ENCODE measurements at places on chromosomes 12 and 14. TPM values are rescaled to one million over a fixed set of nuclear protein-coding genes. Genes with fewer than 3 reads are reported as not detected.

GRCh38 chr14:100554082-100554677 is 33.0 kb downstream of the BEGAIN start:
- H3K4me3 ChIP-seq = no peak overlapping the region
- DNase-seq = no peak
- peaks cover 5% of the 10 kb centered on the region for H3K27me3 ChIP-seq
- H3K4me1 ChIP-seq = peaks cover 14% of the 10 kb centered on the region
- H3K27ac ChIP-seq = no peak overlapping the region

The SDSL gene
- polyA plus RNA-seq = 1.7 TPM

DNA sequence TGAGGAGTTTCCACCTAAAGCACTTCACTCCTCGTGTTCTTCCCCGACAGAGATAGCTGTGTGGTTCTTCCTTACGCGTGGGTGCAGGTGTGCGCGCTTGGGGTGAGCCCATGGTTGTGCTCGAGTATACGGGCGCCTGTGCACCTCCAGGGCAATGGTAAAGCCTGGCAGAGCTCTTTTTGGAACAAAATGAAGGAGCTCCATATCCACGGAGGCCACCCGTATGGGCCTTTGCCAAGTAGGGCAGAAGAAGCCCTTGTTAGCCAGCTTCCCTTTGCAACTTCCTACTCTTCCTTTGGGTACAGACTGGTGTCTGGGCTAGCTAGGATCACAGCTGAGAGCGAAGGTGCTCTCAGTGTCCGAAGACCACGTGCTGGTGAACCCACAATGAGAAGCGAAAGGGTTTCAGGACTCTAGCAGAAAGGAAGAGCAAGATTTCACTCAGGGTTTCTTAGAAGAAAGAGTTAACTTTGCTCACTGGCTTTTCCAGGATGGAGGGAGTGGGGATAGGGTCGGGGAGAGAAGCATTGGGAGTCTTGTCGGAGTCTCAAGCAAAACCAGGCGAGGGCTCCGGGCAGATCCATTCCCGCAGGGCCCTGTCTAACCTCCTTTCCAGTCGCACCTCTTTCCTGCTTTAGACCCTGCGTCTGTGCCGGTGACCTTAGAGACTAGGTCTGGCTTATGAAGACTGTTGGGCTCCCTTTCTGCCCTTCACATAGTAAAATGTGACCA is 960 bp upstream of the LRFN5 start:
- no peaks in the 10 kb centered on the region for H3K36me3 ChIP-seq
- no peak overlapping the region for H3K27ac ChIP-seq
- H3K27me3 ChIP-seq = peaks cover 18% of the 10 kb centered on the region
- DNase-seq = no peak
- H3K4me3 ChIP-seq = peak overlapping the region; percentile 75

The PLD4 gene
- polyA plus RNA-seq = 0.06 TPM

The KRT72 gene
- polyA plus RNA-seq = not detected

The BCL11B gene
- polyA plus RNA-seq = 0.63 TPM

The CD69 gene
- polyA plus RNA-seq = not detected

- H3K4me3 ChIP-seq = peak overlapping the region; percentile 52
- peaks cover 50% of the 10 kb centered on the region for H3K27me3 ChIP-seq
- peaks cover 14% of the 10 kb centered on the region for H3K4me1 ChIP-seq
Measured at GRCh38 chr14:90062822-90063539, 1.2 kb downstream of the KCNK13 start.

The KANSL2 gene
- 48.3 TPM for polyA plus RNA-seq

DNA sequence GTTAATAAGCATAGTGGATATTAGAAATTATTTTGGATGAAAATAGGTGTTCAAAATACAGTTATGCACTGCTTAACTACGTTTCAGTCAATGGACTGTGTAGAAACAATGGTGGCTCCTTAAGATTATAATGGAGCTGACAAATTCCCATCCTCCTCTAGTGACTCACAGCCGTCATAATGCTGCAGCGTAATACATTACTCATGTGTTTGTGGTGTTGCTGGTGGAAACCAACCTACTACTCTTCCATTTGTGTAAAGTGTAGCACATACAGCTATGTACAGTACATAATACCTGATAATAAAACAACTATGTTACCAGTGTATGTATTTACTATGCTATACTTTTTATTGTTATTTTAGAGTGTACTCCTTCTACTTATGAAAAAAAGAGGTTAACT is 111.2 kb upstream of the TMCC3 start:
- no peak for DNase-seq
- H3K27me3 ChIP-seq = no peaks in the 10 kb centered on the region
- no peaks in the 10 kb centered on the region for H3K4me1 ChIP-seq

The ITGB7 gene
- polyA plus RNA-seq = 0.25 TPM

DNA sequence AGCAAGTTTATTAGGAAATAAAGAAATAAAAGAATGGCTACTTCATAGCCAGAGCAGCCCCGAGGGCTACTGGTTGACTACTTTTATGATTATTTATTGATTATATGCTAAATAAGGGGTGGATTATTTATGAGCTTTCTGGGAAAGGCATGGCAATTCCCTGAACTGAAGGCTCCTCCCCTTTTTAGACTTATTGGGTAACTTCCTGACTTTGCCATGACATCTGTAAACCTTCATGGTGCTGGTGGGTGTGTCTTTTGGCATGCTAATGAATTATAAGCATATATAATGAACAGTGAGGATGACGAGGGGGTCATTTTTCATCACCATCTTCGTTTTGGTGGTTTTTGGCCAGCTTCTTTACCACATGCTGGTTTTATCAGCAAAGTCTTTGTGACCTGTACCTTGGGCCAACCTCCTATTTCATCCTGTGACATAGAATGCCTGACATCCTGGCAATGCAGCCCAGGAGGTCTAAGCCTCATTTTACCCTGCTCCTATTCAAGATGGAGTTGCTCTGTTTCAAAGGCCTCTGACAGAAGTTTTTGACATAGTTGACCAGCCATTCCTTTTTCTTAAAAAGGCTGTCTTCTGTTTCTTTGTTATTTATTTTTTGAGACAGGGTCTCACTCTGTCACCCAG is 11.1 kb upstream of the PTGES3 start:
- no peak overlapping the region for H3K4me3 ChIP-seq
- H3K36me3 ChIP-seq = no peaks in the 10 kb centered on the region
- no peak for DNase-seq
- no peak overlapping the region for H3K27ac ChIP-seq
- no peaks in the 10 kb centered on the region for H3K27me3 ChIP-seq
- peaks cover 2% of the 10 kb centered on the region for H3K4me1 ChIP-seq

DNA sequence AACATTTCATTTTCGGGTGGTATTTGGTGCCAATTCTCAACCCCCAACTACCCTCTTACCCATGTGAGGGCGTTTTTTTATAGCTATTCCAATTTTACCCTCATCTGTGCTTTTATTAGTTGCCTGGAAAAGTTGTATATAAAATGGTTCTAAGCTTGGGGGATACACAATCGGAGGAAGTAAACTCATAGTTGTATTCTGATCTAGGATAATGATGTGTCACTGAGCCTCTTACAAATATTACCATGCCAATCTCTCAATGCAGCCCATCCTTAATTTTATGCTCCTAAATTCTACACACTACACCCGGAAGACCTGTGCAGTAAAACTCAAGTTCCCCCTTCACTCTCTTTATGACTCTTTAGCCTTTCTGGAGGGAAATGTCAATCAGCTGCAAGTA is 1206.5 kb upstream of the FLRT2 start:
- DNase-seq = no peak
- no peaks in the 10 kb centered on the region for H3K27me3 ChIP-seq
- no peak overlapping the region for H3K4me3 ChIP-seq
- H3K36me3 ChIP-seq = no peaks in the 10 kb centered on the region

GRCh38 chr12:90393089-90393488 is 561.9 kb downstream of the CCER1 start:
- no peak for DNase-seq
- no peak overlapping the region for H3K27ac ChIP-seq
- H3K4me3 ChIP-seq = no peak overlapping the region

The MYBPC1 gene
- not detected for polyA plus RNA-seq

The HSPB8 gene
- polyA plus RNA-seq = 28.2 TPM

The PZP gene
- polyA plus RNA-seq = 0.08 TPM

The ASB2 gene
- 3.2 TPM for polyA plus RNA-seq

The AHSA1 gene
- polyA plus RNA-seq = 174 TPM

The FSCB gene
- polyA plus RNA-seq = not detected

GRCh38 chr14:53996041-53996440 is 39.4 kb upstream of the BMP4 start:
- no peak overlapping the region for H3K4me3 ChIP-seq
- no peak for DNase-seq
- H3K36me3 ChIP-seq = no peaks in the 10 kb centered on the region

The DEPDC4 gene
- polyA plus RNA-seq = 0.71 TPM

DNA sequence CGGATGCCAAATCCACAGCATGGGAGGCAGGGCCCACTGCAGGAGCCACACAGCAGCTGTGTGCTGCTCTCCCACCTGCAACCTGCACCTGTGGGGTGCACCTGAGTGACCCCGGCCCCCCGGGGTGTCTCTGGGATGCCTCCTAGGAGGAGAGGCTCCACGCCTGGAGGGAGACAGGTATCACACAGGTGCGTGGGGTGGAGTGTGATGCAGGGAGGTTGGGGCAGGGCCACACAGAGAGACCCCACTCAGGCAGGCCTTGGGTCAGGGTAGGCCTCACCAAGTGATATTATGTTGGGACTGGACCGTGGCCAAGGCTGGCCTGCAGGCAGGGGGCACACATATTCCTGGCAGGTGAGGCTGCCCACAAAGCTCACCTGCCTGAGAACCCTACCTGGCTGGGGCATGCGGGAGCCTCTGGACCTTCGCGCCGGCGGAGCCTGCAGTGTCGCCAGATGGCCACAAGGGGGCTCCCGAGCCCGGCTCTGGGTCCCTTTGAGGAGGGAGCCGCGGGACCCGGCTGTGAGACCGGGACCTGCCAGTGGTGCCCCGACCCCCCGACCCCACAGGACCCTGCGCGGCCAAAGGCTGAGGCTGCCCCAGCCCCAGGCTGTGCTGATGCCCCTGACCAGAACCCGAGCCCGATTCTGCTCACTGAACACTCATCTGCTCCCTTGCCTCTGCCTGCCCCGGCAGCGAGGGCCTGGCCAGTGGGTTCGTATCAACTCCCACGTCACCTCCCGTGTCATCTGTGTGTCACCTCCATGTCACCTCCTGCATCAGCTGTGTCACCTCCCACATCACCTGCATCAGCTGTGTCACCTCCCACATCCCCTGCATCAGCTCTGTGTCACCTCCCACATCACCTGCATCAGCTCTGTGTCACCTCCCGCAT is 11.4 kb downstream of the TMEM121 start:
- H3K4me1 ChIP-seq = no peaks in the 10 kb centered on the region
- H3K36me3 ChIP-seq = no peaks in the 10 kb centered on the region
- H3K4me3 ChIP-seq = no peak overlapping the region
- no peak overlapping the region for H3K27ac ChIP-seq
- peak; percentile 86 for DNase-seq
- no peaks in the 10 kb centered on the region for H3K27me3 ChIP-seq

DNA sequence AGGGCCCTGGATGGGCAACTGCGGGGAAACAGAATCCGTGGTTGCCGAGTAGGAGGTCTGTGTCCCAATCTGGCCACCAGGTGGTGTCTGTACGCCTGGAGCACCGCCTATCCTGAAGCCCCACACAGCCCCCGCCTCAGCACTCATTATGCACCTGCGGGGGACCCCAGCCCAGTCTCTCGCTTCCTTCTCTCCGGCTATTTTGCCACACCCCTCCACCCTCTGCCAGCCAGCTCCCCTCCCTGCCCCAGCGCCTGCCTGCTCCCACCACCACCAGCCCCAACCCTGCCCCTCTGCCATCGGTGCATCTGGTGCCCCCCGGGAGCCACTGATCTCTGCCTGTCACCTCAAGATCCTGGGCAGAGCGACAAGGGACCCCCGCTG is 2.2 kb upstream of the NXPH4 start:
- peaks cover 29% of the 10 kb centered on the region for H3K4me1 ChIP-seq
- DNase-seq = peak; percentile 86
- H3K27me3 ChIP-seq = peaks cover 56% of the 10 kb centered on the region
- peaks cover 13% of the 10 kb centered on the region for H3K36me3 ChIP-seq
- no peak overlapping the region for H3K27ac ChIP-seq

DNA sequence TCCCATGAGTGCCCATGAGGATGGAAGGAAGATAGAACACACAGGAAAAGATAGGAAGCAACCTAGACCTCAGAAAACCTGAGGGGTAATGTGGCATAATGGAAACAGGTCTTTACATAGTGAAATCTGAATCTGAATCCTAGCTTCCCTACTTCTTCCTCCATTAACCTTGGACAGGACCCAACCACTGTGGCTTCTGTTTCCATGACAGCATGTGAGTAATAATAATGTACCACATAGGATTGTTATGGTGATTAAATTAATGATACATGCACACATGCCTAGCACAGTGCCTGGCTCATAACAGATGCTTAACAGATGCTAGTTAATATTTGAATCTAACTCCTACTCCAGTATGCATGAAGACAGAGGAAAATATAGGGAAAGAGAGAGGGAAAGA is 11.2 kb downstream of the TTC9 start:
- peaks cover 10% of the 10 kb centered on the region for H3K4me1 ChIP-seq
- no peak overlapping the region for H3K4me3 ChIP-seq
- H3K36me3 ChIP-seq = no peaks in the 10 kb centered on the region
- H3K27ac ChIP-seq = no peak overlapping the region
- H3K27me3 ChIP-seq = no peaks in the 10 kb centered on the region

The SMCO3 gene
- polyA plus RNA-seq = not detected

The CCDC198 gene
- not detected for polyA plus RNA-seq

DNA sequence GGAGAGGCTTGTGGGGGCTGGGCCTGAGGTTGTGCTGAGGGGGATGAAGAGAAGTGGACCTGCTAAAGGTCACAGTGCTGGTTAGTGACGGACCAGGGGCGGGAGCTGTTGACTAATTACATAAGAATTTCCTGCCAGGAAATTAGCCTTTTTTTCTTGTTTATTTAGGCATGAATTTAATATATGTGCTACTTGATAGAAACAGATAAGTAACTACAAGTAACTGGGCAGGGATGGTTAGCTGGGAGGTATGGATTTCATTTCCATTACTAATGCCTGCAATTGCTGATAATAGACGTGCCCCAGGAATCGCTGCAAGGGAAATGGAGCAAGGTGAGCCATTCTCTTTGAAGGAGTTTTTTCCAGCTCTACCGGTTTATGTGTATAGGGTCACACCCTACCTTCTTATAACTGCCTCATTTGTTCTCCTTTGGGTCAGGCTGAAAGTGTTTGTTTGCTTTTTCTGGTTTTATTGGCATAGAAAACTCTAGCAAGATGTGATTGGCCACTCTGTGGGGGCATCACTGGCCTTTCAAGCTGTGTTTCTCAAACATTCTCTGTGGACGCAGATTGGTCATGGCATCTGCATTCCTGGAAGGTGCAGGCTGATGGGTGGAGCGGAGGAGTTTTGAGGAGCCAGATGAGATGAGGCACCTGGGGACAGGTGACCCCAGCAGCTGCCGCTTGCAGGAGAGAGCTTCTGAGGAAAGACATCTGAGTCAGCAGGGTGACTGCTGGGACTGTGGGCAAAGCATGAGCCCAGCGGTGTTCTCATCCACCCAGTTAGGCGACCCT is 19.0 kb upstream of the GPRC5A start:
- H3K36me3 ChIP-seq = peaks cover 2% of the 10 kb centered on the region
- no peak overlapping the region for H3K4me3 ChIP-seq
- H3K27me3 ChIP-seq = no peaks in the 10 kb centered on the region
- no peak overlapping the region for H3K27ac ChIP-seq
- no peak for DNase-seq
